Stimulated activated naive CD8-positive, alpha-beta T cell treated with anti-CD3 and anti-CD28 coated beads, Interleukin-15, Interleukin-2, amounts not matched to agents 100 U/mL and 50 U/mL, for 24 hours (primary cell): ENCODE measurements at places on chromosomes 2 and 18.

- no peak for DNase-seq
Measured at GRCh38 chr2:184551626-184552025, 46.7 kb upstream of the ZNF804A start.

GRCh38 chr2:177058747-177059146, 153.8 kb upstream of the HNRNPA3 start:
- no peak for DNase-seq

DNA sequence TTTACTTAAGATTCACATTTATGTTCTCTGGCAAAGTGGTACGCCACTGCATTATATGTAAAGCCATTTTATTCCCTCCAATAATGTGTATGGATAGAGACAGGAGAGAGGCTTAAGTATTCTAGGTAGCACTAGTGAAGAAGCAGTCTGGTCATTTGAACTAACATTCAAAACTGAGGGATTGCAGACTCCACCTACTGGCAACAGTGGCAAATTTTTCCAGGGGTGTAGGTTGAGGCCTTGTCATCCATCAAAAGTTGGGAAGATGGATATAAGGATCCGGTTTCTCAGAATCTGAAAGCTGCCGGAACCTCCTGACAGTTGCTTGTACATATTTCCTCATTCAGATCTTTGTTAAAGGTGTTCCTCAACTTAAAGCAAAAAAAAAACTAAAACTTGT, 465.5 kb upstream of the FSHR start:
- DNase-seq, result no peak

- DNase-seq, result no peak
Measured at GRCh38 chr2:211836409-211836808, 702.2 kb downstream of the ERBB4 start.

GRCh38 chr2:221343524-221343923, 228.6 kb downstream of the EPHA4 start:
- no peak for DNase-seq

DNA sequence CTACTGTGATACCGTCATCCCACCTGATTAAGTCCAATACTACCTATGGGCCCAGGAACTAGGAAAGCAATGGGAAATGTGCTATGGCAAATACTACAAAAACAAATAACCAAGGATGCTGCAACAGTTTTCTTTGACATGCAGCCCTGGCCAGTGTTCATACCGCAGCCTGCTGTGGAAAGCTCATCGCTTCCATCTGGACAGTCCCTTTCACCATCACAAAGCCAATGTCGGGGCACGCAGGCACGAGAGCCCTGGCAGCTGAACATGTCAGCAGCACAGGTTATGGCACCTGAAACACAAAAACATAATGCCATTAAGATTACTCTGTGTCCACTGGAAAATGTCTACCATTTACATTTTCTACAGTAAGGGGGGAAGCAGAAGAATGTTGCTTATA, 1621.1 kb downstream of the LRP1B start:
- no peak for DNase-seq

DNA sequence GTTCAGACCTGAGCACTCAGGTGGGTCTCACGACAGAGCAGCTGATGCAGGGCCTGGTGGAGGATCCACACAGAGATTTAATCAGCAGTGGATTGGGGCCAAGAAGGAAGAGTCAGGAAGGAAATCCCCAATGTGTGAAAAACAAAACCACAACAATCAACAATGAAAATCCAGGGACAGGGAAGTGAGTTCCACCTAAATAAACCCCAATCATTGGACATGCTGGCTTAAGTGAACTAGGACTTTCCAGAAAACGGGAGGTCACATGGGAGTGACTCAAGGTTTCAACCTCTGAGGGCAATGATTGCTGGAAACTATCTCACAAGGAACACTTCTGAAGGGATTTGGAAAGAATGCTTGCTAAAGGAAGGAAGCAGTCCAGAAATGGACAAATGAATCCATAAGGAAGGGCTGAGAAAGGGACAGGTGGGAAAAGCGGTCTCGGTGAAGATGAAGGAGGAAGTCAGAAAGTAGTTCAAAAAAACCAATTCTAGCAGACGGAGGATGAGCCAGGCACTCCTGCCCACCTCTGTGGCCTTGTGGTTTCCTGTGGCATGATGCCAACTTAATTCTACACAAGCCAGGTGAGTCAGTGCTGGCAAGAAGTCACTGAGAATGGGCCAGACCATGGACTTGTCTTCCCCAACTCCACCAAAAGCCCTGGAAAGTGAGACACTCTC, 15.4 kb upstream of the XDH start:
- peak; percentile 30 for DNase-seq

- no peak for DNase-seq
Measured at GRCh38 chr2:715854-716560, 38.8 kb upstream of the TMEM18 start.

- DNase-seq, result no peak
Measured at GRCh38 chr18:47870605-47871004, 59.9 kb downstream of the SMAD2 start.
